ENCODE measurements at places on chromosomes 4 and X.
A peak's percentile ranks its signal among the peaks of the same experiment; 100 is the strongest.

- peak; percentile 76 for DNase-seq
Measured at GRCh38 chr4:138406876-138407275, 164.7 kb upstream of the SLC7A11 start.

- DNase-seq, result no peak
Measured at GRCh38 chr4:36046026-36046425, 198.3 kb downstream of the ARAP2 start.

- DNase-seq, result no peak
Measured at GRCh38 chr4:183139058-183139750, 40.1 kb downstream of the WWC2 start.

DNA sequence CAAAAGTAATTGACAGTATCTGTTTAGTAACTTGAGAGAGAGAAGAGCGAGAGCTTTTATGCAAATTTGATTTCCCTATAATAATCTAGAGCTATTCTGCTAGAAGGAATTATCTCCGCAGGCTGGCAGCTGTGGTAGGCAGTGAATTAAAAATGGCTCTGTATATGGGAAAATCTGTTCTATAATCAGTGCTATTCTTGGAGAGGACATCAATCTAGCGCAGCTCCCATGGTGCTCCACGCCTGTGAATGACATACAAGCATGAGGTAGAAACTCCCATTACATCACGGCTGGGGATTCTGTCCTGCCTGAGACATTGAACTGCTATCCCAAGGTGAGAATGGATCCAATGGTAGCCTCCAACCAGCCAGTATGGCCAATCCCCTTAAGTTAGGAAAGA, 179.0 kb downstream of the DHX15 start:
- DNase-seq, result no peak

GRCh38 chr4:122674371-122674770, 53.5 kb upstream of the IL21 start:
- DNase-seq, result no peak

DNA sequence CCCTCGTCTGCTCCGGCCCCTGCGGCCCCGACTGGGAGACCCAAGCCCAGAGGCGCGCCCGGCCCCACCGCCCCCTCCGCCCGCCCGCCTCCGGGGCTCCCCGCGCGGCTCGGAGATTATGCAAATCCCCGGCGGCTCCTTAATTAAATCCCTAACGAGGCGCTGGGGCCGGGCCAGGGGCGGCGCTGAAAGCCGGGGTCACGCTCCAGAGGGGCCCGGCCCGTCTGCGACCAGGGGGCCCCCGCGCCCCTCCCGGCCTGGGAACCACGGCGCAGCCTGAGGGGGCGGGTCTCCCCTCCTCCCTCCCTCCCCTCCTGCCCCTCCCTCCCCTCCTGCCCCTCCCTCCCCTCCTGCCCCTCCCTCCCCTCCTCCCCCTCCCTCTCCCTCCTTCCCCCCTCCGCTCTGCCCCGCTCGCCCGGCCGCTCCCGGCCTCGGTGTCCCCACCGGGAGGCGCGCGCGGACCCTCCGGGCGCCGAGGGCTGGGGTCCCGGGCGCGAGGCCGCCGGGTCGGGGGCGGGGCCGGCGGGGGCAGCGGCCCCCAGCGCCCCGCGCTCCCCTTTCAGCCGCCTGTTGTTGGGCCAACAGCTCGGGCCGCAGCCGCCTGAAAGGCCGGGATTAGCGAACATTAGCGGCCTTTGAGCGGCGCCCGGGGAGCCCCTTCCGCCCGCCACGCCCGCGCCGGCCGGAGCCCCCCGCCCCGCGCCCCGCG, 25.9 kb upstream of the FGFR3 start:
- DNase-seq, result no peak

DNA sequence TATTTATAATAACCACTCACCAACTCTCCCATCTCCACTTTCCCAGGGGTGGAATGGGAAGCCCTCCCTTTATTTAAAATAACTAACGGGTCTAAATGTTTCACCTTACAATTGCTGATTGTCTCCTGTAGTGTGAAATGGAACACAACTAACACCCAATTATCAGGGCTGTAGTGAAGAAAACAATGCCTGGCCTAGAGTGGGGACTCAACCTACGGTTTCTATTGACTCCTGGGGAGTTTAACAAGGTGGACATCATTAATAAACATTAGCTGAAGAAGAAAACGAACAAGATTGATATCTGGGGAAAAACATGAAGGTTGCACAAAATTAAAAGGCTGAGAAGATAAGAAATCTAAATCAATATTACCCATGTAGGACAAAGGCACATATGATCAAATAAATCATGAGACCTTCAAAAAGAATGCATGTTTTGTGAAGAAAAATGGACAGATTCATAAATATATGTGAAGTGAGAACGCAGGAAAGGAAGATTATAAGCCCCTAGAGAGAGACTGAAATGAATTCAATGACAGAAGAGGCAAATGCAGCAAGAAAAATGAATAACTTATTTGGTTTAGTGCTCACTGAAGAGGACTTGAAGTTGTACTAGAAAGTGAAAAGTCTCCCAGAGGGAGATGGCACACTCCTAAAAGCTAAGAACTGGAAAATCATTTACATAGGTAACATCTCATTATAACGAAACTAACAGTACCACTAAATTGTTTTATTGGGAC, 593.0 kb upstream of the AADAT start:
- no peak for DNase-seq

DNA sequence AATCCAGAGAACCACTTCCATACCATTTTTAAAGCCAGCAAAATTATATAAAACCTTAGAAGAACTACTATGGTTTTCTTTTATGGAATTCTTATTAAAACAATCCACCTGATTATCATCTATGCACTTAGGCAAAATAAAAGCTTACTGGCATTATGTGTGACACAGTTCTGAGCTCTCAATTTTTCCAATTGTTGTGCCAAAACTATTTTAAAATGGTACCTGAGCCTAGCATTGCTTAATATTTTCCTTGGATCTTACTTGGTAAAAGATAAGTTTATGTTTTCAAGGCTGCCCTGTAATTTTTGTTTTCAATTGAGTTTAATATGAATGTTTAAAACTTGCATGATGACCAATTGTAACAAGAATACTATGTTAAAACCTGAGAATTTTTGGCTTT, 201.3 kb downstream of the MAD2L1 start:
- DNase-seq, result no peak

DNA sequence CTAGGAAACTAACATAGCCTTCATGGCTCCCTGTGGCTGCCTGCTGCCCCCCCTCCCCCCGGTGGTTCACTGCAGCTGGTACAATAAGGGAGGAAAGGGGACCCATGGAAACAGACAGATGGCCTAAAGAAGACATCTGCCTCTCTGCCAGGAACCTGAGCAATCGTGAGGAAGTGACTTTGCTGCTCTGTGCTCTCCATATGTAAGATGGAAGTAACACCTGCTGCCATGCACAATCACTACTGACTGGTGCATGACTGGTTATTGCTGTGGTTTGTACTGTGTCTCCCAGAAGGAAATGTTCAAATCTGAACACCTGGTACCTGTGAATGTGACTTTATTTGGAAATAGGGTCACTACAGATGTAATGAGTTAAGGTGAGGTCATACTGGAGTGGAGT, 43.6 kb downstream of the CD99L2 start:
- DNase-seq, result peak; percentile 16

- peak; percentile 47 for DNase-seq
Measured at GRCh38 chr4:53777244-53777984, 186.1 kb upstream of the LNX1 start.

DNA sequence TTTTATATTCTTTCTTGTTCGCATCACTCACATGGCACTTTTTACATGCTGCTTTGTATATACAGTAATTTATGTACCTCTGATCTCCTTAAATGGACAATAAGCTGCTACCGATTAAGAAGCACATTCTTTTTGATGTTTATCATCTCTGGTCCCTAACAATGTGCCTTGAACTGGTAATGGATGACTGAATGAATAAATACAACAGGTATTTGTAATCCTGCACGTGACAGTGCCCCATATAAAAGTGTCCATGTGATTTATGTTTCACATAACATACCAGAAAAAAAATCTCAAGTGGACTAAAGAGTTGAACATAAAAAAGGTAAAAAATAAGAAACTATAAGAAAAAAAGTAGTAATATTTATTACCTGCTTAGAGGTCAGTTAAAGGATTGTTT, 7.7 kb upstream of the SLAIN2 start:
- DNase-seq, result no peak

GRCh38 chrX:21645886-21646285, 12.2 kb downstream of the KLHL34 start:
- DNase-seq, result no peak

DNA sequence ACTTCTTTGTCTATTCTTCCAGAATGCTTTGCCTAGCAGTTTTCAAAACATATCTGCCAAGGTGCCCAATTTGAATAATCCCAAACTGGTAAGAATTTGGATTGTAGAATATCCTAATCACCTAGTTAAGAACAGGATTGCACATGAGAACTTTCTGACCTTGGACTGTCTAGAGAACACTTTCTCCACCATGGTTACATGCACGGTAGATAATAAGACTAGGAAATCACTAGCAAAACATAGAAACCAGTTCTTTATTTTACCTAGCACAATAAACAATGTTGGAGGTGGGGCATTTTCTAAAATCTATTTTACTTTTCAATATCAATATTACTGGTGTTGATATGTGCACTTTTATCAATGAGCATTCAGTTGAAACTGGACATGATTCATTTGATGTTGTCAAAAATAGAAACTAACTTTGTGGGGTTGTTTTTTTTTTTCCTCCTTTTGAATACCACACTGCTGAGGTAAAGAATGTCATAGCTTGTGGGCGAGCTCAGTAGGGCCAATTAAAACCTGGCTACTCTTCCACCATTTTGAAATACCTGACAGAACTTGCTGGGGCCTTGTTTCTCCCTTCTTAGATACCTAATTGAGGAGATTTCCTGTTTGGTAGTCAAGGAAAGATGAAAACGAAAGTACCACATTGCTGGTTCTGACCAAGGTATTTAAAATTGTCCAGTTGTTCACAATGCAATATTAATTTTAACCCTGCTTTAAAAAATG, 10.4 kb downstream of the MID1IP1 start:
- no peak for DNase-seq

- peak; percentile 44 for DNase-seq
Measured at GRCh38 chrX:46750889-46751288, 8.0 kb downstream of the SLC9A7 start.

GRCh38 chr4:26126143-26126718, 194.6 kb upstream of the RBPJ start:
- no peak for DNase-seq

DNA sequence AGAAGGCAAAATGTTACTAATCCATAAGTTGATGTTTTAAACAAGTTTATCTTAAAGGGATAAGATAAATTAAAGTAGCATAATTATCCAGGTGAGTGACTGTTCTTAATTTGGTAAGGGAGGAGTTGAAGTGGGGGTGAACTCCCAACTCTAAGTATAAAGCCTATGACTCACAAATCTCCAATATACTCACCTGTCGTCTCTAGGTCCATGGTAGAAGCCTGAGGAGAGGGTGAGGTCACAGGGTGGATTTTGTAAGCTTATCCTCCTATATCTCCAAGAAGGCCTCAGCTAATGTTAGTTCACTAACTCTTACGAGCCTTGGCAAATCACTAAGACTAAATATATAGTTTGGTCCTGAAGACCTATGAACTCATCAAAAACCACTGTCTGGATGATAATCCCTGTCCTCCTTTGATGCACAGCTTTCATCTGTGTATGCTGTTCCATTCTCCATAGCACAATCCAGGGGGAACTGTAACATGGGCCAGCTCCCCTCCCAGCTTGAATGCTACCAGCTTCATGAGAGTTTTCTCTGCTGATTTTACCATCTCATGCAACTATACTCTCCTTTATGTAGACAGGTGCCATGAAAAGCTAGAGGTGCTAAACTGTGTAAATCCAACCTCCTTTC, 158.7 kb downstream of the BTC start:
- DNase-seq, result no peak

- no peak for DNase-seq
Measured at GRCh38 chr4:80092088-80092487, 19.1 kb upstream of the ANTXR2 start.

- peak; percentile 32 for DNase-seq
Measured at GRCh38 chr4:79528241-79528706, 120.2 kb upstream of the GK2 start.

DNA sequence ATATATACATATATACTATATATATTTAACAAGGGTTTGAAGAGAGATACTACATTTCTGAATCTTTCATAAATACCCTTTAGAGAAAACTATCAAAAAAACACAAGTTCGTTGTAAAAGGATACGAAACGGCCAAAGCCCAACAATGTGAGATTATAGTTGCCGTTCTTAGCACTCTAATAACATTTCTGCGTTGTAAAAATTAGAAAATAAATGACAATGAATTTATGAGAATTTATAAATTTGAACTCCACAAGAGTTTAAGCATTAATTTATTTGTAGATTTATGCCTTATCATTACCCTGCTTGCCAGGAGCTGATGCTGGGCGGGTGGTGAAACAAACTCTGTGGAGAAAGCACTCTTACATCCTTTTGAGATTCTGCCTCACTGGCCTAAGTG, 1.1 kb downstream of the WDR17 start:
- no peak for DNase-seq

GRCh38 chr4:152635851-152636250, 43.9 kb downstream of the TMEM154 start:
- DNase-seq, result no peak

DNA sequence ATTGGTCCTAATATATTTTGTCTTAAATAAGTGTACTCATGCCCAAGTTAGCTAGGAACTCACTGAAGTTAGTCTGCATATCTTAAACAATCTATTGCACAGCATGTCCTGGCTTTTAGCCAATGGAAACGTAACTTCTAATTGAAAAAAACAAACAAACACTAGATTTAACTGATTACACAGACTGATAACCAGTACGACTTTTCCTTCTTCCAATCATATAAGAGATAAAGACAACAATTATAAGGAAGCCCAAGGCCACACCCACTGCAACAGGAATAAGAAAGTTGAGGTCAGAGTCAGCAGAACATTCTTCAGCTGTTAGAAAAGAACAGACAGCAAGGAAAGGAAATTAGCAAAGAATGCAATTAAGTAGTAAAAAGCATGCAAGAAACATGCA, 40.8 kb downstream of the LAMP2 start:
- DNase-seq, result no peak

DNA sequence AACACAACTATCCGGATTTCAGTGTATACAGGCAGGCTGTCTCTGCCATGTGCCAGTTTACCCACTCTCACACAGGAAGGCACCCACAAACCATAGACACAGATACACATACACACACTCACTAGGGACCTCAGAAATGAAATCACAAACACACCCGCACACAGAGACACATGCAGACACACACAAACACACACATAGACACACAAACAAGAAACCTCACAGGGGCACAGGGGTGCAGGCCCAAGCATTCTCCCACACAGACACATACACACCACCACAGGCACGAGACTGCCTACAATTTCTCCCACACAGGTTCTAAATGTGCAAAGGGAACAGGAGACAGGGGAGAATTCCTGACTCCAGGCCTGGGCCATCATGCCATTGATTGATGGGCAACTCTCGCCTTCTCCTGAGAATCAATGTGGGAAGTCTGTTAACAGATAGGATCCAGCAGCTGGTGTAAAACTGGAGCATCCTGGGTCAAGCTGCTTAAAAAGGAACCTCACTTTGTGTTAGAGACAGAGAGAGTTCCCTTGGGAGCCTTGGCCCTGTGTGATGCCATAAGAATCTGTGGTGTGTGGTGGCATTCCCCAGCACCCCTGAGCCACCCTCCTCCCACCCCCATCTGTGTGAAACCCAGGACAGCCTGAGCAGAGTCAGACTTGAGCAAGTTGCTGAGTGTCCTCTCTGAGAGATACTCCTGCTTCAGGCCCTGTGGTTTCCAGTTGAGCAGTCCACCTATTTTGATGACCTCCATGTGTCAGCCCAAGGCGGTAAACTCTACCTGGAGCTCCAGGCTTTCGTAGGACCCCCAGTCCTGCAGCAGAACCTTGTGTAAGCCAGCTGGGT, 33.9 kb downstream of the NBDY start:
- no peak for DNase-seq

Data from MV-4-11 (cell line).